ENCODE measurements at places on chromosomes 3 and 15.

DNA sequence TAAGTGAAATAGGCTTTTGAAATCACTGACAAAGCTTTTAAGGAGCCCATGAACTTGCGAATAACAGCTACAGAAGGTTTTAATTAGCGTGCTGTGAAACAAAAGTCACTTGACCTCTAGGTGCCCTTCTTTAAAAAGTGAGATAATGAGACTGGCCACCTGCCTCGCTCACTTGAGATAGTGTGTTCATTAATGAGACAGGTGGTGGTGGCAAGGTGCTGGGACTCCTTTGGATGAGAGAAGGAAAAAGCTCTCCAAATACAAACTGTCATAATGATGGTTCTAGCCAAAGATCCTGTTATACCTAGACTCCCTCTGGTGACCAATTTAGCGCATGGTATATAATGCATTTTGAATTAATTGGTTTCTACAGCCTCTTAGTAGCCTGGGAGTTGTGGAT is 22.7 kb upstream of the IREB2 start:
- no peak for DNase-seq

DNA sequence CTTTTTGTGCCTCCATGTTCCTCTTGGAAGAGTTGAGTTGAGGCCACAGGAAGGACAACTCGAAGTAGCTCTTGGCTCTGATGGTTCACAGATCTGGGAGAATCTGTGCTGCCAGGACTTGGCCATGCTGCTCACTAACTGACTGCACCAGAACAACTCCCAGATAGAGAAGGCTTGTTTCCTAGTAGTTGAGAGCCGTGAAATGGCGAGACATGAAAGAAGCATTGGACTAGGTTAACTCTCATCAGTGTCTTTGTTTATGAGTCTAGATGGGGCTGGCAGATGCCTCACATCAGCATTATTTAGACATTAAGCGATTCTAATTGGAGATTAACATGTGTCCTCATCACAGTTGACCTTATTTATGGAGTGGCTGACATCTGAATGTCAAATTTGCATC is 92.9 kb upstream of the AGBL1 start:
- no peak for DNase-seq

GRCh38 chr3:177705976-177706823 is 508.9 kb upstream of the TBL1XR1 start:
- DNase-seq, result no peak

DNA sequence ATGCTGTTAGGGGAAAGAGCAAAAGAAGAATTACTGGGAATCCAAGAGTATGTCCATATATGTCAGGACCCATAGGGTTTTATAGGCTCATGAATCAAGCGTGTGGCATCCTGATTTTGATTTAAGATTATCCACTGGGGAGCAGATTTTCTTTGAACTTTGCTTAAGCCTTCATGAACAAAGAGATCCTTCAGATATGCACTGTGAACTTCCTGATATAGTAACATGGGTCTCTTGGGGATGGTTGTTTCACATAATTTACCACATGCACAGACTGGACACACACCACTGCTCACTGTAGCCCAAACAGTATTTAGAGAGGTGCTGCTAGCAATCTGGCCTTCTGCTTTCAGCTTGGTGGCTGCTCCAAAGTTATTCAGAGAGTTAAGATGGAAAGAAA is 200.9 kb upstream of the ZPLD1 start:
- no peak for DNase-seq

- DNase-seq, result no peak
Measured at GRCh38 chr15:59229453-59229852, 22.8 kb downstream of the LDHAL6B start.

DNA sequence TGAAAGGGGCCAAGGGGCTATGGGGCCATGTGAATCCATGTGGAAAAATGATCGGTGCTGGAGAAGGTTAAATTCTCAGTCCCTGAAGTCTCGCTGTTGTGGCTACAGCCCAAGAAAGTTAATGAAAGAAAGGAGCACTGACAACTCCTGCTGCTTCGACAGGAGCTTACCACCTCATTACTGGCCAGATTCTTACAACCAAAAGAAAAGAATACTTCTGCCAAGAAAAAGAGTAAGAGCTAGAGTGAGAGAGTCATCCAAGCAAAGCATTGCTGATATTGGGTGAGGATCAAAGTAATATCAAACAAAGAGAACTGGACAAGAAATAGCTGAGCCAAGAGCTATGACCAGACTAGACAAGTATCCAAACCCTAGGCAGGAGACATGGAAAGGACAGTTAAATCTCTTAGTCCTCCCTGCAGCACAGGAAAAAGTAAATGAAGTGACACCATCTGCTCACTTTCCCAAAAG is 348.4 kb upstream of the PLSCR5 start:
- no peak for DNase-seq

DNA sequence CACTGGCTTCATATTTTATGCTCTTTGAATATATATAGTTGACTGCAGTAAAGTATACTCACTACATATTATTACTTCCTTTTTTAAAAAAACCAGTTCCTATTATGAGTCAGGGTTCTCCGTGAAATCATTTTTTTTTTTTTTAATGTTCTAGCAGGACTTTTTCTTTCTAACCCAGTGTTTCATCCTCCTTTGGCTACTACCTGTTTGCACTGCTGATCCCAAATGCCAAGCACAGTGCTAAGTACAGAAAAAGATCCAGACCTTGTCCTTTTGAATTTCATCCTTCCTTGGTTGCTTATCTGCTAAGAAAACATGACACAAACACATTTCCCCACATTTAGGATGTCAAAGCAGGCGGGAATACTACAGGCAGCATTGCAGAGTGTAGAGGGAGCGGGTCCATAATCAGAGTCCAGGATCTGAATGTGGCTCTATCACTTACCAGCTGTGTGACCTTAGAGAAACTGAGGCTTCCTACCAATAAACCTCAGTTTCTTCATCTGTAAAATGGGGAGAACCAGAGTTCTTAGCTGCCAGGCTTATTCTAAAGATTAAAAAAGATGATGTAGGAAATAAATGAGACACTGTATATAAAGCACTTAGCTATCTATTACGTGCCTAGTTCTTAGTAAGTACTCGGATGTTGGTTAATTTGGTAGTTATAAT is 37.2 kb upstream of the ANPEP start:
- DNase-seq, result no peak

DNA sequence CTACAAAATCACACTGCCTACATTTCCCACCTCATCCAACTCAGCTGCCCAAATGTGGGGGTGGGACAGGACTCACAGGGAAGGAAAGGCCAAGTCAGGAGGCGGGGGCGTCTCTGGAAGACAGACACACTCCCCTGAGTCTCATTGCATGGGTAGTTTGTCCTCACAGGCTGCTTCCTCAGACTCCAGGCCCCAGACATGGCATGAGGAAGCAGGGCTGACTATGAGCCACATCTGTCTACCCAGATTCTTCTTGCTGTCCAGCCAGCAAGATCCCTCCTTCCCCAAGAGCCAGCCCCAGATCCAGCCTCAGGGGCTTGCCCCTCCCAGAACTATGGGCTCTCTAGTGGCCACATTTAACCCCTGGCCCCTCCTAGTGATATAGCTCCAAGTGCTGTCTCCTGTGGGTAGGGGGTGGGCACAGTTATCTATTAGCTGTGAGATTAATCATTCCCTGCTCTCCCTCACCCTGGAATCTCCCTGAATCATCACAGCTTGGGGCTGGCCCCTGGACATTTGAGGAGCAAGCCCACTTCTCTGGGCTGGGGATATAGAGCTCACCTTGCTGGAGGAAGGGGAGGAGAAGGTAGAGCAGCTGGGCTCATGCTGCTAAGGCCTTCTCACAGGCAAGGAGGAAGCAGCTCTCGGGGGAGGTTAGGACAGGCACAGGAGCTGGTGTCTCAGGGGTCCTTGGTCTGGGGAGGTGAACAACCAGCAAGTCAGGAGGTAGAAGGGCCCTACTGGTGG is 2.1 kb upstream of the CCDC33 start:
- DNase-seq, result no peak

- DNase-seq, result no peak
Measured at GRCh38 chr3:6737630-6738029, 123.3 kb upstream of the GRM7 start.

GRCh38 chr3:124772081-124772831 is 42.0 kb downstream of the UMPS start:
- no peak for DNase-seq

DNA sequence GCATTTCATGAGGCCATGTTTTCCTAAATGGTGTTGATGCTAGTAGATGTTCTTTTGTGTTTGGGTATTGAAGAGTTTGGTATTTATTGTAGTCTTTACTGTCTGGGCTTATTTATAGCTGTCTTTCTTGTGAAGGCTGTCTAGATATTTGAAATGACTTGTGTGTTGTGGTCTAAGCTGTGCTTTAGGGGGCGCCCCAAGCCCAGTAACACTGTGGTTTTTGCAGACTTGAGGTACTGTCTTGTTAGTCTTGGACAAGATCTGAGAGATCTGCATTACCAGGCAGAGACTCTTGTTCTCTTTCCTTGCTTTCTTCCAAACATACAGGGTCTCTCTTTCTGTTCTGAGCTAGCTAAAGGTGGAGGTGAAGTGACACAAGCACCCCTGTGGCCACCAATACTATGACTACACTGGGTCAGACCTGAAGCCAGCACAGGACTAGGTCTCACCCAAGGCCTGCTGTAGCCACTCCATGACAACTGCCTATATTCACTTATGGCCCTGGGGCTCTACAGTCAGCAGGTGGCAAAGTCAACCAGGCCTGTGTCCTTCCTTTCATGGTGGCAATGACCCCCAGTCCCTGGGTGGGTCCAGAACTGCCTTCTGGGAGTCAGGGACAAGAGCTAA is 152.1 kb upstream of the TBC1D5 start:
- DNase-seq, result peak; percentile 7

GRCh38 chr3:139695007-139695406 is 17.2 kb upstream of the NMNAT3 start:
- DNase-seq, result no peak

DNA sequence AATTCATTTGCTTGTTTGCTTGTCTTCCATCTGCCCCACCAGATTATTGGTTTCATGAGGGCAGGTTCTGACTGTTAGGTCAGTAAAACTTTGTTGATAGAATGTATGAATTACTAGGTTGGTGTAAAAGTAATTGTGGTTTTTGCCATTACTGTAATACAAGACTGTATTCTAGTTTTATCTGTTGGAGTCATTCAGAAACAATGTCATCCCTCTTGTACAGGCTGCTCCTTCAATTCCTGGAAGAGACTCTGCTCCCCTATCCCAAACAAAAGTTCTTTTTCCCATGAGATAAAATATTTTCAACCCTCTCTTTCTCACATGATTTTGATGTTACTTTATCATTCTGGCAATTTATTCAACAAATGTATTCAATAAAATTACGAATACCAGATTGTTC is 115.0 kb downstream of the CHST2 start:
- DNase-seq, result no peak

- DNase-seq, result no peak
Measured at GRCh38 chr3:171678971-171679492, 131.3 kb downstream of the PLD1 start.

DNA sequence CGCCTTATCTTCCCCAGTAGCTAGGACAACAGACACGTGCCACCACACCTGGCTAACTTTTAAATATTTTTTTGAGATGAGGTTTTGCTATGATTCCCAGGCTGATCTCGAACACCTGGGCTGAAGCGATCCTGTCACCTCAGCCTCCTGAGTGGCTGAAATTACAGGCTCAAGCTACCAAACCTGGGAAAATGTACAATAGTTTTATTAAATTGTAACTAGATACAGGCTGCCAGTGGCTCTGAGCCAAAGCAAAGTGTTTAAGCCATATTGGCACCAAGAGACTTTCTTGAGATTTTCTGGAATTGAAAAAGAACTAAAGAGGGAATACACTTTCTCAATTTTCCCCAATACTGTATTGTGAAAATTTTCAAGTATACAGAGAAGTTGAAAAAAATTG is 204.3 kb downstream of the SUCLG2 start:
- DNase-seq, result no peak

DNA sequence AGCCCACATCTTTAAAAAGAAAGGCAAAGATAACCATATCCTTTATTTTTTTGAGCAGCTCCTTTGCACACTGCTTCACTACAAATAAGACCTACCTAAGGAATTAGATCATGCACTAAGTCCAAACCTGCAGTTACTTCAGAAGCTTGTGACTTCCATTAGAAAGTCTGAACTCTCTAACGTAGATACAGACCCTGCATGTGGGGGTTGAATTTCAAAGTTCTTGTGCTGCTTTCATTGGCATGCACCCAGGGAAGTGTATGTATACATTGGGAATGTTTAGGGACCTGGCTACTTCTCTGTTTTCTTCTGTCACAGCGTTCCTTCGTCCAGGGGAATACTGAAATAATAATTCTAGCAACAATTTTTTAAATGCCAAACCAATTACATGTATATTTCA is 185.2 kb upstream of the IL12A start:
- DNase-seq, result no peak

DNA sequence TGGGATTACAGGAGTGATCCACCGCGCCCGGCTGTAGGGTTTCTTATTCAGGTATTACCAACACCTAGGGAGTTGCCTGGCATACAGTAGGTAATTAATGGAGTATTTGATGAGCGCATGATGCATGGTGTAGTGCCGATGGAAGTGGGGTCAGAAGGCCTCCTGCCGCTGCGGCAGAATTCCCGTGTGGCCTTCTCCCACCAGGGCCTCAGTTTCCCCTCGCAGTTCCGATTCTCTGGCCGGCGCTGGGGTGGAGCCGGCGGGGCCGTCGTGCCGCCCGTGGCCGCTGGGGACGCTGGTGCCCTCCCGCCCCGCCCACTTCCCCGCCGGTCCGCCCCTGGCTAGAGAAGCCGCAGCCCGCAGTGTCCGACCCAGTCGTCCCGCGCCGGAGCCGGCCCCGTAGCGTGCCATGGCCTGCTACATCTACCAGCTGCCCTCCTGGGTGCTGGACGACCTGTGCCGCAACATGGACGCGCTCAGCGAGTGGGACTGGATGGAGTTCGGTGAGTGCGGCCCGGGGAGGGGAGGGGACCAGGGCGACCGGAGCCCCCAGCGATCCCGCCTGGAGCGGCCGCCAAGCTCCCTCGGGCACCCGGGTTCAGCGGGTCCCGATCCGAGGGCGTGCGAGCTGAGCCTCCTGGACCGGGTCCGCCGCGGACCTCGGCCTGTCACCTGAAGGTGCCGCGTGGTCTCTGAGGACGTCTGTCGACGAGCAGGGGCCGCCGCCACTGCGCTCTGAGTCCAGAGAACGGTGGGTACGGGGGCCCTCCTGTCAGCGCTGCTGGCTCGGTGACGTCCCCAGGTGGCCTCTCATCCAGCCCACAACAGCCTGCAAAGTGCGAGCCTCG is at the start of gene IRAK2:
Gene IRAK2 (plus strand): TSS at position 374 of the 848 bp plus-strand sequence. CDS start 36 bp downstream, at position 410.
- peak; percentile 58 for DNase-seq

- DNase-seq, result no peak
Measured at GRCh38 chr3:62098646-62099365, 274.5 kb downstream of the FEZF2 start.

DNA sequence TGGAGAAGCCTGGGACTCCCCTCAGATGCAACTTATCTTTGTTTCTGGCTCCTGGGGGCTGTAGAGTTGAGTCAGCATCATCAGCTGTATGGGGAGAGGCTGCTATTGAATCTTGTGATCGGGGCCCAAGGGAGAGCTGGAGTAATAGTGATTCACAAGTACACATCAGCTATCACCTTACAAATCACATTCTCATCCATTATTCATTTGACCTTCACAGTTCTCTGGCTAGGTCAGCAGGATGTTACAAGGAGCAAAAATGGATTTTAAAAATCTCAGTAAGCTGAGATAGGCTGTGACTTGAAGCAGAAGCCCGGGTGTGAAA is 175.0 kb downstream of the OPA1 start:
- DNase-seq, result no peak

Data from stimulated activated CD4-positive, alpha-beta T cell treated with anti-CD3 and anti-CD28 coated beads, Interleukin-4, amount 100 ng/mL, for 48 hours (primary cell).